CD4-positive, CD25-positive, alpha-beta regulatory T cell (primary cell): ENCODE measurements at places on chromosomes 7 and 10. TPM values are rescaled to one million over a fixed set of nuclear protein-coding genes. Genes with fewer than 3 reads are reported as not detected.

Gene CARD11
- 118 TPM for total RNA-seq

Gene SH2B2
- total RNA-seq = 0.89 TPM

DNA sequence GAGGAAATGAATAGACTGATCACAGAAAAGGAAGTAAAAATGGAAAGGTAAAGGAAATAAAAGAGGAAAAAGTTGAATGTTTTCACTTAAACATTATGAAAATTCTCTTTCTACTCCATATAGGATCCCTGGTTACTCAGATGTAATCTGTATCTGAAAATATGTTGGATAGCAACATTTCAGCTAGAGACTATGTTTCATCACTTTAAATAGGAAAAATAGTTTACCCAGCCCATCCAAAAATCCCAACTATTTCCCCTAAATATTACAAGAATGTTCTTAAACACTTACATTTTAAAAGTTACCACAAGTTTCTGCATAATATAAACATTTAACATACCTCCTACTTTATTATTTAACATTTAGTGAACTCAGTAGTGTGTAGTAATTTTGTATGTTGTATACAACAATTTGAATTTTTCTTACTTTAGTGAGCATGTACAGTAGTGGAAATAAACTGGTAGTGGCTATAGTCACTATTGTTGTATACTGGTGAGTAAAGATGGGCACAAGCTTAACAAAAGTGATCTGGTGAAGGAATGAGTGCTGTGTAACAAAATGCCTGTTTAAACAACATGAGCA is 27.1 kb downstream of the SLF2 start:
- no peak overlapping the region for H3K4me3 ChIP-seq
- no peak for DNase-seq
- H3K27ac ChIP-seq = no peak overlapping the region
- H3K4me1 ChIP-seq = peaks cover 4% of the 10 kb centered on the region
- H3K27me3 ChIP-seq = no peaks in the 10 kb centered on the region
- H3K36me3 ChIP-seq = peaks cover 45% of the 10 kb centered on the region

Gene CCDC172
- total RNA-seq = not detected

Gene ADAP1
- 5.5 TPM for total RNA-seq

- peaks cover 5% of the 10 kb centered on the region for H3K27me3 ChIP-seq
- H3K4me1 ChIP-seq = peaks cover 9% of the 10 kb centered on the region
- H3K27ac ChIP-seq = peak overlapping the region; percentile 62
- H3K4me3 ChIP-seq = peak overlapping the region; percentile 78
- peak; percentile 7 for DNase-seq
Measured at GRCh38 chr10:116848032-116848943, 1.0 kb upstream of the ENO4 start.

Gene ADAMTS14
- not detected for total RNA-seq

Gene CYP2E1
- 0.37 TPM for total RNA-seq

DNA sequence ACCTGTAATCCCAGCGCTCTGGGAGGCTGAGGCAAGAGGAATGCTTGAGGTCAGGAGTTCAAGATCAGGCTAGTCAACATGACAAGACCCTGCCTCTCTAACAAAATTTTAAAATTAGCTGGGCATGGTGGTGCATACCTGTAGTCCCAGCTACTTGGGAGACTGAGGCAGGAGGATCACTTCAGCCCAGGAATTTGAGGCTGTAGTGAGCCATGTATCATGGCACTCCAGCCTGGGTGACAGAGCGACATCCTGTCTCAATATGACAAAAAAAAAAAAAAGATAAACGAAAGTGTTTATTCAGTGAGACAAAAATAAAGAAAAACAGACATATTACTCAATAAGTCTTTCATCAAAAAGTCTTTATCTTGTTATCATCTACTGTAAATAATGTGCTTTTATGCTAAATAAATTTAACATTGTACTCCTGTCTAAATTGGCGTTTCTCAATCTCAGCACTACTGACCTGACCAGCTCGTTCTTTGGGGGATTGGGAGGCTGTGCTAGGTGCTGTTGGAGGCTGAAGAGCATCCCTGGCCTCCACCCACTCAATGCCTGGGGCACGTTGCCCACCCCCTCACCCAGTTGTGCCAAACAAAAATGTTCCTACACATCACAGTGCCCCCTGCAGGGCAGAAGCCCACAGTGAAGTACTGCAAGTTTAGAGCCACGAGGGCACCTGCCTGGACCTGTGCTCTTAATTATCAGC is 57.7 kb downstream of the NCAPG2 start:
- no peak for DNase-seq
- H3K4me3 ChIP-seq = no peak overlapping the region
- no peak overlapping the region for H3K27ac ChIP-seq
- H3K36me3 ChIP-seq = peaks cover 12% of the 10 kb centered on the region

GRCh38 chr10:124550293-124551034 is 88.8 kb downstream of the LHPP start:
- no peak overlapping the region for H3K27ac ChIP-seq
- peaks cover under 1% of the 10 kb centered on the region for H3K4me1 ChIP-seq
- no peaks in the 10 kb centered on the region for H3K36me3 ChIP-seq
- DNase-seq = no peak
- no peaks in the 10 kb centered on the region for H3K27me3 ChIP-seq

DNA sequence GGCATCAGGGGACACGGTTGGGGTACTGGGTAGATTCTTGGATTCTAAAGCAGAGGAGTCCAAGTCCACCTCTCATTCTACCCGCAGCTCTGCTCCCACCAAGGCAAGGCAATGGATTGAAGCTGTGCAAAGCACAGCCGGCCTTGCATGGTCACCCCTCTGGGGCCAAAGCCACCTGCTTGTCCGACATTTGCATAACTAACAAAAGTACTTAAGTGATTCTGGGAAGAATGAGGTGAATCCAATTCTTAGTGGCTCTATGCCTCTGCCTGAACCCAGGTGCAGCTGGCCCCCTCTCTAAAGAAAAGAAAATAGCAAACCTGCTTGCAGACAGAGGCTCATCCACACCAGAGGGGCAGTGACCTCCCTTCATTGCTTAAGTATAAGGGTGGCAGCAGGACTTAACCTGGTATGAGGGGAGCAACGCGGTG is 10.7 kb upstream of the COBL start:
- no peaks in the 10 kb centered on the region for H3K4me1 ChIP-seq
- H3K27ac ChIP-seq = no peak overlapping the region
- no peaks in the 10 kb centered on the region for H3K27me3 ChIP-seq
- H3K36me3 ChIP-seq = no peaks in the 10 kb centered on the region

Gene COL13A1
- not detected for total RNA-seq

Gene SFXN2
- 9.9 TPM for total RNA-seq

Gene AGFG2
- 40.8 TPM for total RNA-seq

Gene UCN3
- not detected for total RNA-seq

DNA sequence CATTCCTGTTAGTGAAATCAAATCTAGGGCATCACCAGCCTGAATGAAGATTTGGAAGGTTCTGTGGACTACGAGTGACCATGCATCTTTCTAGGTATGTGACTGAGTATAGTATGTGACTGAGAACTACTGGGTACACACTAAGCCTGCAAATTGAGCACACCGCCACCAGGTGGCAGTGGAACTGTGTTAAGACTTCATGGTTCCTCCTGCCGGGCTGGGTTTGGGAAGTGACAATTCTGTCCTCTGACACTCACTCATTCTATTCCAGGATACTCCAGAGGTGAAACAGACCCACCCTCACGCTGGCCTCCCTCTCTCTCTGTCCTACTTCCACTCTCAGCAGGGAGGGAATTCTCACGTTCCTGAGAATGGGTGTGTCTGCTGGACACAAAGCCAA is 84.0 kb upstream of the TMEM248 start:
- no peaks in the 10 kb centered on the region for H3K36me3 ChIP-seq
- no peaks in the 10 kb centered on the region for H3K4me1 ChIP-seq
- no peaks in the 10 kb centered on the region for H3K27me3 ChIP-seq
